T-helper 1 cell (primary cell): ENCODE measurements at places on chromosomes 2 and 18.
A peak's percentile ranks its signal among the peaks of the same experiment; 100 is the strongest.

DNA sequence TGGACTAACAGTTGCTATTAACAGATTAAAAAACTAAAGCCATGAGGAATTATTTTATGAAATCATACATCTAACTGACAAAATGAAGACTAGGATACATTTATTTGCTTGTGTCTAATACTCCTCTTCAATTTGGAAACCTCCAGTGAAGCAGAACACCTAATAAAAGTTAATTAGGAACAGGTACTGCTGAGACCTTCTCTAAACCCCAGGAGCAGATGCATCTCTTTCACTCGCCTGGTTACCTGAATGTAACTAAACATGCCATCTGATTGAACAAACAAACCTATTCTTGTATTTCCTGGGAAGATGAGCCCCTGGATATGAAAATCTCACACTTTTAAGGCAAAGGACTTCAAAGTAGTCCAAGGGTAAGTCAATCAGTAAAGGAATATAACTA lies 898.2 kb downstream of the NRXN1 start:
- no peak for DNase-seq

DNA sequence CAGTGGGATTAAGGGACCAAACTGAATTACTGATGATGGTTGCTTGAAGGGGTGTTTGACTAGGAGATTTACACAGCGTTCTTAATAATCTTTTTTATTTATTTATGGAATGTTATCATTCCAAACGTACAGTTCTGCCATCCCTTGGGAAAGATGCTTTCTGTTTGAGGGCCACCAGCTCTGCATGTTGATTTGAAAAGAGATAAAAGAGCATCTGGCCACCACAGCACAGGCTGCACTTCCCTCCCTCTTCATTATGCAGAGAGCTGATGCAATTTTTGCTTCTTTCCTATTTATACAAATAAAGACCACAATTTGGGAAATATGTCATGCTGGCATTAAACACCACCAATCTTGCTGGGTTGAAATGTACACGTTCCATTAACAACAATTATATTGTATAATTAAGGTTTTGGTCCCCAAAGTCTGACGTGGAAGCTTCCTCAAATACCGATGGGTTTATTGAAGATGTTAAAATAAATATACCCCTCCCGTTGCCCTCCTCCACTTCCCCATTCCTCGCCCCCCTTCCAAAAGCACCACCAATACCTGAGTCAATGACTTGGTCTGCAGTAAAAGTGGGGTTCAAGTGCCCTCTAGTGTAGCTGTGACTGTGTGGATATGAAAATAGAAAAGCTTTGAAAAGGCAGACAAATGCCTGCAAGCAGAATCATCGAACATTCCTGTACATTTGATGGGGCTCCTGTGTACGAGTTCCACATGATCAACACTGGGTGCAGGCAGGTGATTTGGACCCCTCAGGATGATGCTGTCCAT lies 211.9 kb downstream of the HRH4 start:
- no peak for DNase-seq

GRCh38 chr2:8265476-8266226 lies 416.2 kb upstream of the ID2 start:
- no peak for DNase-seq

DNA sequence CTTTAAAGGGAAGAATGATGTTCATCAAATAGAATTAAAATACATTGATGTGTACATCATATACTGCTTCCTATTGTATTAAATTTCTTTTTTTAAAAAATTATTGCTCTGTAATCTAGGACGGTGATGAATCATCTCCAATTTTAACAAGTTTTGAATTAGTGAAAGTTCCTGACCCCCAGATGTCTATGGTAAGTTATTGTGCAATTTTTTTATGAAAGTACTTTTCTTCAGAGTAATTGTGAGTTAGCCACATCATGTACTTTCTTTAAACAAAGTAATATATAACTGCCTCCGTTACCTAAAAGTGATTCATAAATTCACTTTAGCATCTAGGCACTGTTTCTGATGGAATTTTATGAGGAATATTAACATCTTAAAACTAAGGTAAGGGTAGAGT lies 38.1 kb downstream of the PIK3C3 start:
- DNase-seq = no peak

- DNase-seq = no peak
Observed at GRCh38 chr2:23360571-23361125, 24.3 kb upstream of the KLHL29 start.

DNA sequence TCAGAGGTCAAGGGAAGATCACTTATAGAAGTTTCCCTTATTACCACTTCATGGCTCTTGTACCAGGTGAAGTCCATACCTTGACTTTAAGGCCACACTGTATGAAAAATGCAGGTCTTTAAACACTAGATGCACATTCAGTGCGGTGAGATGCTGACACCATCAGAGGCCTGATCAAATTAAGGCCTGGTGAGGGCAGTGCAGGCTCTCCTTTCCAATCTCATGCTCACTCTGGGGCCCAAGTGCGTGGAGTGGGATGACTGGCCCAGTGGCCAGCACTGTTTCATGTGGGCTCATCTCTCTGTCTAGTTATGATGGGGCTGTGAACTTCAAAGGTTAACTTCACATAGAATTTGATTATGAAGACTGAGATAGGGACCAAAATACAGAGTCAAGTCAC lies 281.1 kb downstream of the SLC4A3 start:
- DNase-seq = no peak

GRCh38 chr18:50196261-50196660 lies 1.3 kb upstream of the MYO5B start:
- DNase-seq = no peak

DNA sequence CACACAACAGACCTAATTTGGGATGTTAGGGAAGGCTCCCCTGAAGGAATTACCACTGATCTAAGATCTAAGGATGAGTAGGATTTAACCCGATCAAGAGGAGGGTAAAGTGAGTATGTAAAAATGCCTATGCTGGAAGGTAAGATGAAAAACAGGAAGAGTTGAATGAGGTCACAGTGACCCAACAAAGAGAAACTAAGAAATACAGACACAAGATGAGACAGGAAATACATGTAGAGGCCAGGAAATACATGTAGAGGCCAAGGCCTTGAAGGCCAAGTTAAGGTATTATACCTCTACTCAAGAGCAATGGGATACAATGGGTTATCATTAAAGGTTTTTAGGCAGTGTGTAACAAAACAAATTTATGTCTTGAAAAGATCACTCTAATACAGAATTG lies 131.6 kb upstream of the TANK start:
- DNase-seq = peak; percentile 47

DNA sequence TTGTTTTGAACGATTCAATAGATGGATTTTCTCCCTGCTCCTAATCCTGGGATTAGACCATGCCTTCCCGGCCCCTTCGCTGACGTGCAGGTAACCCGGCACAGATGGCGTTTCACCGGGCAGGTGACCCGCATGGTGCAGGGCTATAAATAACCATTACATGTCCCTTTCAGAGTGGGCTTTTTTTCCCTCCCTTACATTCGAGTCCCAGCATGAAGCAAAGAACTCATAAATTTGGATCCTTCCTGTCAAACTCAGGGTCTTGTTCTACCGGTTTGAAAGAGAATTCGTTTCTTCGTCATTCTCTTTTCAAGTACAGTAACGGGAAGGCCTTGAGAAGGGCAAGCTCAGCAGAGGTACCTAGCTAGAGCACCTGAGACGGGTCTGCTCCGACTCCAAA lies 46.1 kb downstream of the EDAR start:
- no peak for DNase-seq

- DNase-seq = no peak
Observed at GRCh38 chr2:31539505-31539904, 41.2 kb downstream of the SRD5A2 start.

- no peak for DNase-seq
Observed at GRCh38 chr2:66803726-66804125, 368.8 kb downstream of the MEIS1 start.

- DNase-seq = no peak
Observed at GRCh38 chr2:120429586-120430500, 83.9 kb downstream of the INHBB start.
